Activated naive CD4-positive, alpha-beta T cell treated with Interleukin-2 at 50 U/mL for 16 hours (primary cell): ENCODE measurements at places on chromosomes 16 and 17.

DNA sequence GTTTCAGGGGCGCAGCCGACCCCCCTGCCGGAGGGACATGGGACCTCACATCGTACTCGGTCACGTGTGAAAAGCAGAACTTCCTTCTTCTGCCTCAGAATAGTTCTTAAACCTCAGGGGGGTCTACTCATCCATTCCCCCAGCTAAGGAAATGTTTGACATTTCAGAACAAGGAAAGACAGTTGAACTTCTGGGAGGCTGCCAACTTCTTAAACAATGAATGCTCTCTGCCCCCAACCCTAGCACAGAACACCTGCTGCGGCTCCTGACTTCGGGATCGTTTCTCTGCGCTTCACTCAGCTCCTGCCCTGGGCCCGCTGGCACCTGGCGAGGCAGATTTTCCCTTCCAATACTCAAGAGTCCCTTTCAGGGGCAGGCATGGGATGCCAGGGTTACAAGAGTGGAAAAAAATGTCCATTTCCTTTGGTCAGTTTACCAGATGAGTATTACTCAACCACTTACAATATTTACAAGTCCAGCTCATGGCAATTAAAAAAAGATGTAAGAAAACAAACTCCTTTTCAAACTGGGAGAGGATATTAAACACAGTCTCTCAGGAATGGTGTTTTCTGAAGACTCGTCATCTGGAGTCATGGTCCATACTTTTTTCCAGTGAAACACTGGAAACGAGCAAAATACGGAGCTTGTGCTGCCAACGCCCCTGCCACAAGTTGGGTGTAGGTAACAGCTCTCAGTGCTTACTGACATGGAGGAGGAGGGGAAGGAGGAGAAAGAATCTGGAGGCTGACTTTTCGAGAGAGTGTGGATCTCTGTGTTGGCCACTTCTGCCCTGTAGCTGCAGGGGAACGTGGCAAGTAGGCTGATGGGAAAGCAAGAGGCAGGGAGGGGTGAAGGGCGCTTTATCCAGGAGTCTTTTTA lies 235.7 kb downstream of the NTN1 start:
- DNase-seq, result no peak

- DNase-seq, result no peak
Observed at GRCh38 chr17:14351493-14351892, 50.6 kb downstream of the HS3ST3B1 start.

- no peak for DNase-seq
Observed at GRCh38 chr16:81513204-81514040, 68.8 kb downstream of the CMIP start.

DNA sequence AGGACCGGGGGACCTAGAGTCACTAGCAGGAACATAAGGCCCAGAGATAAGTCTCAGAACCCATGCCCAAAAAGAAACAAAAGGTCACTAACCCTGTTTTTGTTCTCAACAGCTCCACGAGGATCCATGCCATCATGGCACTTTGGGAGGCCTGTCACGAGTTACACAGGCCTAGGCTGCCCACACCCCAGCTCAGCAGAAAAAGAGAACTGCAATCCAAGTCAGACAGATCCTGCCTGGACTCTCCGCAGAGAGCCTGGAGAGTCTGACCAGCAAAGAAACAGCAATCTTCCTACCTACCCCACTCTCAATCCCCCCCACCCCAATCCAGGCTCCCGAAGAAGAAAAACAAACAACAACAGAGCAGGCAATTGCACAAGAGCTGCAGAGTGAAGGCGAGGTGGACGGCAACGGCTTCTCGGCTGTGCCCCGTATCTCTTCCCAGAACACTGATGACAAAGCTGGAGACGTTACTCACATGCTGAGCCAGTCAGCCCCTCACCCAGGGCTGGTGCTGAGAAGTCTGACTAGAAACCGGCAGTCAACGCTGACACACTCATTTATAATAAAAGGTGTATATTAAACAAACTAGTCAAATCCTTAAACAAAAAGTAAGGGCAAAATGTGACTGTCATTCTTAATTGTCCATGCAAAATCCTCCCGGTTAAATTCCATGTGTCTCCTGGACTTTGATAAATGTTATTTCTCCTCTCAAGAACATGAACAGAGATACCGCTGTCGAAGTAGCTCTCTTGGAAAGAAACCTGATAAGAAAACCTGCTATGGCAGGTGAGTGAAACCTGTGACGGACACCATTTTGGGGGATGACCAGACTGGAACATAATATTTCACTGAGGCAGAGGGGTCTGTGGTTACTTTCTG lies 89.3 kb downstream of the SMG6 start:
- DNase-seq, result no peak

DNA sequence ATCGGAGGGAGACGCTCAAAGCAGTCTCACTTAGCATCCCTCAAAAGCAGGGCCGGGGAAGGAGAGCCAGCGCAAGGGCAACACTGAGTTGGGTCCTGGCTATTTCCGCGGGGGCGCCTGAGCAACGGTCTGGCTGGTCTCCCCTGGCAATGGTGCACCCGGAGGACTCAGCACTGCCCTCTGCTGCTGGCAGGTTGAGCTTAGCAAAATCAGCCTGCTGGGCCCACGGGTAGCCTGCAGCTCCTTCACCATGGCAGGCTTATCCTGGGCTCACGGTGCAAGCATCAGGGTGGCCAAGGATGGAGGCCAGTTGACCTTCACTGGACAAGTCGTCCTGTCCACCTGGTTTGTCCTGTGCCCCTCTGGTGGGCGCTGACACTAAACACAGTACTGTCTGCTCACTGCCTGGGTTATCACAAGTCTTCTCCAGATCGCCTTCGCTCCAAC lies 14.4 kb upstream of the ALDH3A1 start:
- peak; percentile 59 for DNase-seq

DNA sequence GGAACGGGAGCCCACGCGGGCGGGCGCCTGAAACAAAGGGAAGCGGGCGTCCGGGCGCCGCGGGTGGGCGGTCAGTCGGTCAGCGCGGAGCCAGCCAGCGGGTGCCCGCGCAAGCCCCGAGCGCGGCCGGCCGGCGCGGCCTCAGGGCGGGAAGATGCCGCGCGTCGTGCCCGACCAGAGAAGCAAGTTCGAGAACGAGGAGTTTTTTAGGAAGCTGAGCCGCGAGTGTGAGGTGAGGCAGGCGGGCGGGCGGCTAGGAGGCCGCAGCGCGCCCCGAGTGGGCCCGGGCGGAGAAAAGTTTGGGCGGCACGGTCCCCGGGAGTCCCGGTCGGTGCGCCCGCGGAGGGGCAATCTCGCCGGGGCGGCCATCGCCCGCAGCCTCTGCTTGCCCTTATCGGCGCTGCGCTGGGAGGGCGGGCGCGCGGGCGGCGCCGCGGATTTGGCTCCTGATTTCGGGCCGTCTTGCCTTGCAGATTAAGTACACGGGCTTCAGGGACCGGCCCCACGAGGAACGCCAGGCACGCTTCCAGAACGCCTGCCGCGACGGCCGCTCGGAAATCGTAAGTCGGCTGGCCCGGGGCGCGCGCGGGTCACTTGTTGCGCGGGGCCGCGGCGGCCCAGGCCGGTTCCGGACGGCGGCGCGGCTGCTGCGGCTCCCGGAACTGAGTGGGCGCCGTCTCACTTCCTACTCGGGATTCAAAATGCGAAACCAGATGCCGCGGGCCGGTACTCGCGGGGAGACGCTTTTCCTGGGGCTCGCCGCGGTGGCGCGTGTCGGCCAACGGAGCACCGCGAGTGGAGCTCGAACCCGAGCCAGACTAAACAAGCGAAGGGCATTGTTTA lies 526 bp downstream of the CBFB start:
- peak; percentile 68 for DNase-seq

GRCh38 chr17:72906306-72906705 lies 186.2 kb downstream of the SLC39A11 start:
- no peak for DNase-seq

GRCh38 chr16:3364774-3365427 lies 9.2 kb downstream of the OR2C1 start:
- peak; percentile 87 for DNase-seq

DNA sequence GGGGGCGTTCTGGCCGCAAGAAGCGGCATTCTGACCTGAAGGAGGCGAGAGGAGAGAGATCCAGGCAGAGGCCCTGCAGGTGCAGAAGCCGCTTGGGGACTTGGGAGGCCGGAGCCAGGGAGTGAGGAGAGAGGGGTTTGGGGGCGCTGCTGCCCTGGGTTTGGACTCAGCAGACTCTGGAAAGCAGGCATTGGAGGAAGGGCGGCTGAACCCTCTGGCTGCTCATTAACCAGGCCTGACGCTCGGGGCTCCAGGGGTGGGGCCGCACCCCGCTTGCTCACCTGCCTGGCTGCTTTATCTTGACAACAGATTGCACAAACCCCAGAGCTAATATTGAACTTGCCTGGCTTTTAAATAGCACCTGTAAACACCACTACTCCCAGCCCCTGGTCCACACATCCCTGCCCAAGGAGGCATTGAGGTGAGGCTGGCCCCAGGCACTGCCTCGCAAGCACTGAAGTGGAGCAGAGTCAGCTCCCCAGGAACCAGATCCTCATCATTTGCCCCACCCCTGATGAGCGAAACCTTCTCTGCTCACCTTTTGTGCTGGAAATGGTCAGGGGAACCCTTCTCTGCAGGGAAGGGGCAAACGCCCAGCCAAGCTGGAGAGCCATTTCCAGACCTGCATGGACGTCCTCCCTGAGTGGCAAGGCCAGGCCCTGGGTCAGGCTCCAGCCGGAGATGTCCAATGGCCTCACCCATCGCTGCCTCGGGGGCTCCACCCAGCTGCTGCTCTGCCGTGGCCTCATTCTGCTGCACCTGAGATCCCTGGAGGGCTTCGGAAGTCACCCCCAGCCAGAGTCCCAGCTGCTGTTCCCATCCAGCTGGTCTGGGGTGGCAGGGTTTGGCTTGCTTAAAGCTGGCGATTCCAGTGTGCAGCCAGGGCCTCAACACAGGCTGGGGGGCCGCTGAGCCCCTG lies 190.2 kb upstream of the GSE1 start:
- DNase-seq, result no peak

DNA sequence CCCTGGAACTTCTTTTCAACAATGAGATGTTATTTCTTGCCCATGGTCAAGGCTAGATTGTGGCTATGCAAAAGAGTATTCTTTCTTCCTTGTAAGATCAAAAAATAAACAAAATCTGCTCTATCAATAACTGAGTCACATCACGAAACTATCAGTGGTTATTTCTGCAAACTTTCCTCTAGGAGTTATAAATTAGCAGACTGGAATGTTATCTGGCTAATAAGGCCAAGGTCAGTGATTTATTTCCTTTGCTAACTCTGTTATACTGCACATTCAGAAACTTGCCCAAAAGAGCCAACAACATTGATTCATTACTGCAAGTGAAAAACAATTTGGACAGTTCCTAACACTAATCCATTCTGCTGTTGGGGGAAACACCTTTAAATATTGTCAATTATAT lies 5.0 kb downstream of the ARL6IP1 start:
- DNase-seq, result no peak

DNA sequence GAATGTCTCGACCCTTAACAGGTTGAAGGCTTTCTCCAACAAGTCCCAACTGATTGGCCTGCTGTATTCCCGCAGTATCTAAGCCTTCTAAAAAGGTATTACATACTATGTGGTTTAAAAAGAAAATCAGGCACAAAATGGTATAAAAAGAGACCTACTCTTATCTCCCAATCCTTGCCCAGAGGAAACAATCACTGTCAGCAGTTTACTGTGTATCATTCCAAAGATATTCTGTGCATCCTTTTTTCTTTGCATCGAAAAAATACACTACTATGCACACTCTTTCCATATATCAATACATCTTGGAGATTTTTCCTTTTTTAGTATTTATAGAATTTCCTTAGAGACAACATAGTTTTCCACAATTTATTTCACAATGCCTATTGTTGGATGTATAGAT lies 118.8 kb upstream of the TBX2 start:
- no peak for DNase-seq
